Activated naive CD4-positive, alpha-beta T cell treated with anti-CD3 and anti-CD28 coated beads for 36 hours (primary cell): ENCODE measurements at places on chromosomes 6 and 20.

DNA sequence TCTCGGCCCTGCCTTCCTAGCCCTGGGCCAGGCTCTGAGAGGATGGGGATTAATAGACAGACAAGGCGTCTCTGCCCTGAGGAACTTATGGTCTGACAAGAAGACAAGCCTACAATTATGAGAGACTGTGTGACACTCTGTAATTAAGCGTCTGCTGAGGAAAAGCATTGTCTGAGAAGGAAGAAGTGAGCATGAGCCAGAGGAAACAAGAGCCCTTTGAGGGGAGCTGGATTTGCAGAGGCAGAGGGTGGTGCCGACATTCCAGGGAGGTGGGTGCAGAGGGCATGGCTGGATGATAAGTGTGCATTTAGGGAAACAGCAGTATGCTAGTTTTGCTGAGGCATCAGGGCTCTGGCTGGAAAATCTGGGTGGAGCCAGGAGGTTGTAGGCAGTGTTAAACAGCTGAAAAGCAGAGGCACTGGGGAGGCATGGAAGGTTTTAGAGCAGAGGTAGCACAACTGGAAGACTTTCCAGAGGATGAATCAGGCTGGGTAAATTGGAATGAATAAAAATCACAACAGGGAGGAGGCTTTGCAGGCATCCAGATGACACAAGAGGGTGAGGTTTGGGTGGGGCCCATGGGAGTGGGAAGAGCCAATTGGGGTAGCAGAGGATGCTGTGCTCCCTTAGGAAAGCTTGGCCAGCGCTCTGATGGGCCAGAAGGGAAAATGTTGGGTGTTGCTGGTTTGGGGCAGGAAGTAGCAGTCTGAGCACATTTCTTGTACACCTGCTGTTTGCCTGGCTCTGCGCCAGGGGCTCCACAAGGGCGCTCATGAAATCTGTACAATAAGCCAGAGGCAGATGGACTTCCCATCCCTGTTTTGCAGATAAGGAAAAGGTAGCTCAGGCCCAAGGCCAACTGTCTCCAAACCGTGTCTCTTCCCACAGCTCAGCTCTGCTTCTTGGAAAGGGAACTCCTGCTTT is 74.0 kb upstream of the MYL9 start:
- DNase-seq: peak; percentile 79

- peak; percentile 92 for DNase-seq
Measured at GRCh38 chr20:36435592-36436541, 105.5 kb upstream of the MYL9 start.

- DNase-seq: no peak
Measured at GRCh38 chr6:18577491-18577890, 190.3 kb downstream of the RNF144B start.

DNA sequence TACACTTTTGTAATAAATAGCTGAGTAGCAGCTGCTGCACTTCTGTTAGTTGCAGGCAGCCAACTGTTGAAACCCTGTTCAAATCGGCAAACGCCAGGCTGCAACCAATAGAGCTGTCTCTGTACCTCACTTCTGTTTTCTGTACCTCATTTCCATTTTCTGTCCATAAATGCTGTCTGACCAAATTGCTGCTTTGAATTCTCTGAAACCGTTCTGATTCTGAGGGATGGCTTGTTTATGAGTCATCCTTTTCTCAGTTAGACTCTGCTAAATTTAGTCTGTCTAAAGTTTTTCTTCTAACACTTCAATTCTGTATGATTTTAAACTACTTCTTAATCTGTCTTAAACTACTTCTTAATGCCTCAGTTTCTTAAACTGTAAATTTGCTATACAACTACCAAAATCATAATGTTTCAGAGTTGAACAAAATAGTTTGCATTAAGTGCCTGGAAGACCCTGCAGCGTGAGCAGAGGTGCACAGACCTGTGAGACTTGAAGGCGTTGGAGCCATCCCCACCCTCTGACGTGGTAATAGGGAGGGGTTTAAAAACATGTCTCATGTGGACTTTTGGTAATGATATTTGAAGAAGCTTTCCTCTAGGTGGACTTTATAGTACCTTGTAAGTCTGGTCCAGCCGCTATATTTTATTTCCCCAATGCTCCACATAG is 9.6 kb downstream of the BTNL2 start:
- no peak for DNase-seq

GRCh38 chr6:134984821-134985220 is 34.9 kb upstream of the ALDH8A1 start:
- no peak for DNase-seq

- no peak for DNase-seq
Measured at GRCh38 chr6:104431096-104431495, 428.6 kb downstream of the HACE1 start.

GRCh38 chr6:47509937-47510336 is 32.3 kb downstream of the CD2AP start:
- no peak for DNase-seq

GRCh38 chr20:58709013-58709702 is 16.6 kb downstream of the NPEPL1 start:
- DNase-seq: no peak

DNA sequence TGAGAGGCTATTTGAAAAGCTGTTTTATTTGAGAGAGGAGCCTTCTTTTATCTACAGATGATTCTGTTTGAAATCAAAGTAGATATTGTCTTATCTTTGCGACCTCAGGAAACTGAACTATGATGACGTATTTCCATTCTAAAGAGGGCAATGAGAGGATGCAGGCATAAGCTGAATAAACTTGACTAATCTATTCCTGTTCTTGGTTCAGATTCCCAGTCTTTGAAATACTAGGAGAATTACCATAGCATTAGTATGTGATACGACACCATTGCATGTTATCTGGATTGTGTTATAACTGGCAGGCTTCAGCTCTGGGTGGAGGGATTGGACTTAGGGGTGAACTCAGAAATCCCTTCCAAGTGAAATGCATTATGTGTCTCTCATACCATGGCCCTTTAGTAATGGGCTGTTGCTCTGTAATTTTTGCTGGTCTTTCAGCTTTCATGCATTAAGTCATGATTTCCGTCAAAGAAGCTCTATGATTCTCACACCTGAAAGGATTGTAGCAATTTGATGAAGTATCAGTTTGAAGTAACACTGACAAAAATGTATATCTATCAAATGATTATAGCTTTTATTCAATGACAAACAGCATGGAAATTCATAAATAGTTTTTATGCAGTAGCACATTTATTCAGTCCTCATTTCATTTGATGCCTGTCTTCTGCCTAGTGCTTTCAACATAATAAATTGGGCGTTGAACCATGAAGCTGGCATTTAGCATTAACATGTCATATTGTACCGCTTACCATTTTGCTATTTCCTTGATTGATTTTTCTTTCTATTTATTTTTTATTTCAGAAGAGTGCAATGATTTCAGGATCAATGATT is 138.4 kb upstream of the SPACA1 start:
- DNase-seq: no peak

DNA sequence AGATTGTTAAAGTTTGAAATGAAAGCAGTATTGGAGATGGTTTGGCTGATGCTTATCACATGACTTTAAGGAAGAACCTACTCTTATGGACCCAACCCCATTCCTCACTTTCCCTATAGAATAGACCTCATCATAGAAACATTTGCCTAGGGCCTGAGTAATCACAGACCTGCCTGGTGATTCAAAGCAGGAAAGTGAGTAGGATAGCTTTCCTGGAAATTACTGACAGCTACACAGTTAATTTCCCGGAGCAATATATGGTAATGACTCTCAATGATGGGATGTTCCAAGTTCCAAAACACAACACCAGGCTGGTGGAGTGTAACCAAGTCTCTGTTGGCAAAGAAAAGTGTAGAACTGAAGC is 233.8 kb downstream of the SIM1 start:
- no peak for DNase-seq

- peak; percentile 85 for DNase-seq
Measured at GRCh38 chr6:28944412-28944865, 20.7 kb upstream of the TRIM27 start.

- DNase-seq: no peak
Measured at GRCh38 chr6:153616506-153616905, 422.5 kb upstream of the OPRM1 start.

GRCh38 chr6:113591896-113592827 is 265.0 kb upstream of the MARCKS start:
- no peak for DNase-seq

GRCh38 chr6:16360365-16360764 is 122.0 kb downstream of the GMPR start:
- no peak for DNase-seq

GRCh38 chr6:14271789-14272736 is 154.5 kb downstream of the CD83 start:
- no peak for DNase-seq

DNA sequence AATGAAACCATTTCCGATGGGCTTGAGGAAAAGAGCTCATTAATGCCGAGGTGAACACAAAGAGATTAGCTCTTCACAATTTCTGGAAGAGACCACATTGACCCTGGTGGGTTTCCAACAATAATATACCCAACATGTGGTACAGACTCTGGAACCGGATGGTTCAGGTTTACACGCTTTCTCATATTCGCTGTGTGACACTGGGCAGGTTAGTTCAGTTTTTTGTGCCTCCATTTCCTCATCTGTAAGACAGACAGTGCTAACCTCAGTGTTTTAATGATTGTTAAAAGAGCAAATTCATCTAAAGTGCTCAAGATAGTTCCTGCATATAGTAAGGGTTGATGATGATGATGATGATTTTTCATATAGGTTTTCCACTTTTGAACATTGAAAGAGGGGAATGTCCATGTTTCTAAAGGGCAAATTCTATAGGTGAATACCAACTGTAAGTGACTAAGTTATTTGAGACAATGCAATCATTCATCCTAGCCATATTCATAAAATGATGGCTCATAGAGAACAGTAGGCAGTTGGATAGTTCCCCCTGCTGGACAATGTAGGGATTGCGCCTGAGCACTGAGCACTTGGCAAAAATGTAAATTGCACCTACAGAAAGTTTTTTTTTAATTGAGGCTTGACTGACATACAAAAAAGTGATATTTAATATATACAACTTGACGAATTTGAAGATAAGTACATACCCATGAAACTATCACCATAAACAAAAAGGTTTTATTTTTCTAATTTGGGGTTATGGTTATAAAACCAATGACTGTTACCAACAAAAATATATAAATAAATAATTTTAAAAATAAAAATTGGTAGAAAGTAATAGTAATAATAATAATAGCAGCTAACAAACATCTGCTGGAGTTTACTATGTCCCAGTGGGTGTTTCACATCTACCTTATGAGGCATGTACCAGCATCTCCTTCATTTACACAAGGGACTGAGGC is 2.1 kb upstream of the PERP start:
- peak; percentile 93 for DNase-seq

DNA sequence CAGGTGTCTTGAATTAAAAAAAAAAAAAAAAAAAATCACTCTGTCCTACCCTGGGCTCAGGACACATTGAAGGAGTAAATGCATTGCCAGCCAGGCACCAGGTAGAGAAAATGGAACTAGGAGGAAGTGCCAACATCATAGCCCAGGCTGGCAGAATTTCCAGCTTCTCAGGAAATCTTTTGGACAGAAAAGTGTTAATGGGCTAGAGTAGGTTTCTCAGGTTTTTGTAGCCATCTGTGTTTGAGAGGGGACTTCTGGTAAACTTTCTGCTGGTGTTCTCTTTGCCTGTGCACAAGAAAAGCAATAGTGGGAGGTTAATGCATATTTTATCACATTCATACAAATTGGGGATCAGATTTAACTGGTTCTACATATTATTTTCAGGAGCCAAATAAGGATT is 678.3 kb upstream of the NRSN1 start:
- no peak for DNase-seq

- DNase-seq: no peak
Measured at GRCh38 chr6:47440719-47441118, 36.9 kb upstream of the CD2AP start.

DNA sequence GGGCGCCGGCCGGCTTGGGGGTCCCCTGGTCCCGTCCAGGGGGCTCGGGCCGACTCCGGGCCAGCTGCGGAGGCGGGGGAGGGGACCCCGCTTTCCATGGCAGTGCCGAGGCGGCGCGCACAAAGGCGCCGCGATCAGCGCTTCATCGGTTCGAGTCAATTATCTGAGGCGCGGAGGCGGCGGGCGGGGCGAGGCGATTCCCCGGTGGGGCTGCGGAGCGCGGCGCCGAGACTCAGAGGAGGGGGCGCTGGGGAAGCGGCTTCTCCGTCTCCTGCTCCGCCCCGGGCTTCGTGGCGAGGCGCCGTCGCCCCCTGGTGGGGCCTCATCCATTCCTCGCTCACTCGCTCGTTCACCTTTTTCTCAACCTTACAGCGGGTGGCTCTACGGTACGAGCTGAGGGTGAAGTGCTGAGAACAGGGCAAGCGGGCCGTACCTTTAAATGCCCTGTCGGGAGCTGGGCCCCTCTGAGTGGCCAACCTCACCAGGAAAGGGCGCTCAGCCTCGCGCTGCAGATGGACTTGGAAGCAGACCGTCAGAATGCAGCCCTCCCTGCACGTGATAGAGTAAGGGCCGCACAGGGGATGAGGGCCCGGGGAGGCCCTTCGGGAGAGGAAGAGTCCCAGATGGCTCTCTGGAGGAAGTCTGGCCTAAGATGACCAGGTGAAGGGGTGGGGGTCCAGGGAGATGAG is 39.9 kb downstream of the SLC52A3 start:
- peak; percentile 69 for DNase-seq

- no peak for DNase-seq
Measured at GRCh38 chr6:72374857-72375256, 247.0 kb upstream of the KCNQ5 start.

DNA sequence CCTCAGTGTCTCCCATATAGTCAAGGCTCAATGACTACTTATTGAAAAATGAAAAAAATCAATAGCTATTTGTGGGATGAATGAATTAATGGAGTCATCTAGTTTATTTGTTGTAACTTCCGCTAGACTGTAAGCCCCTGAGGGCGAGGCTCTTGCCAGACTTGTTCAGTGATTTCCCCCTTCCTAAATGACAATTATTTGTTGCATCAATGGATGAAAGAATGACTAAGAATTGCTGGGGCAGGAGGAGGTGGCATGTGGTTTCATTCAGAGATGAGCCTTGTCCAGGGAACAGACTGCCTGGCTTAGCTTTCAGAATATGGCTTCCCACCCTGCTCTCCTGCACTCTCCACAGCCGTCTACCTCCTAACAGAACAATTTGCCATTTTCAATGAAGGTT is 1.1 kb upstream of the PRELID3B start:
- DNase-seq: no peak

DNA sequence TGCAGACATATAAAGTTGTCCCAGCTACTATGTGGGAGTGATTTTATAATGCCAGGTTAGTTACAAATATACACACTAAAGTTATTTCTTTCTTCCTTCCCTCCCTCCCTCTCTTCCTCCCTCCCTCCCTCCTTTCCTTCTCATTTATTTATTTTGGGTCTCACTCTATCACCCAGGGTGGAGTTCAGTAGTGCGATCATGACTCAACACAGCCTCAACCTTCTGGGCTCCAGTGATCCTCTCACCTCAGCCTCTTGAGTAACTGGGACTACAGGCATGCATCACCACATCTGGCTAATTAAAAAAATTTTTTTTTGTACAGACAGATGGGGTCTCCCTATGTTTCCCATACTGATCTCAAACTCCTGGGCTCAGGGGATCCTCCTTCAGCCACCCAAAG is 59.2 kb downstream of the PHF20 start:
- DNase-seq: peak; percentile 37
